ENCODE measurements at places on chromosomes 13 and 19. TPM values are rescaled to one million over a fixed set of nuclear protein-coding genes. Genes with fewer than 3 reads are reported as not detected.

- H3K4me1 ChIP-seq: peaks cover 40% of the 10 kb centered on the region
- H3K27me3 ChIP-seq: no peaks in the 10 kb centered on the region
- H3K4me3 ChIP-seq: no peak overlapping the region
- peak overlapping the region; percentile 94 for H3K27ac ChIP-seq
- no peaks in the 10 kb centered on the region for H3K36me3 ChIP-seq
These were observed 26.4 kb upstream of the FAM216B start for GRCh38 chr13:42754801-42755510.

DNA sequence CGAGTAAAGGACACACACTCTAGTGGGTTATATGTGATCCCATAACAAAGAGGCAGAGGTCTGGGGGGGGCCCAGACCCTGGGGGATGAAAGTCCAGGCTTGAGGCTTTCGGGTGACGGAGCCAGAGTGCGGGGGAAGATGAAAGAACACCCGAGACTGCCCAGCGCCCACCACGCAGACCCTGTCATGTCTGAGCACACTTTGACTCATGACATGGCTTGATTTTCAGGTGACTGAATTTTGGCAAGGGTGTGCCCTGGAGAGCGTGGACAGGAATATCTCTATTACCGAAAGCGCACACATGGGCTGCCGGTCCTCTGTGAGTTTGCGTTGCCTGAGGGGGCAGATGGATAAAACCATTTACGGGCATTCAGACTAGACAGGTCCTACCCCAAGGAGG, 192.0 kb upstream of the SOX1 start:
- H3K4me1 ChIP-seq: no peaks in the 10 kb centered on the region
- peaks cover 51% of the 10 kb centered on the region for H3K27me3 ChIP-seq
- no peak overlapping the region for H3K27ac ChIP-seq
- no peak overlapping the region for H3K4me3 ChIP-seq
- no peaks in the 10 kb centered on the region for H3K36me3 ChIP-seq
- no peak for DNase-seq

GRCh38 chr13:74912898-74913297, 569.1 kb downstream of the TBC1D4 start:
- no peaks in the 10 kb centered on the region for H3K27me3 ChIP-seq
- H3K27ac ChIP-seq: no peak overlapping the region
- no peaks in the 10 kb centered on the region for H3K4me1 ChIP-seq
- no peaks in the 10 kb centered on the region for H3K36me3 ChIP-seq
- no peak overlapping the region for H3K4me3 ChIP-seq

- DNase-seq: no peak
- H3K36me3 ChIP-seq: no peaks in the 10 kb centered on the region
- H3K27ac ChIP-seq: no peak overlapping the region
- no peaks in the 10 kb centered on the region for H3K4me1 ChIP-seq
- no peaks in the 10 kb centered on the region for H3K27me3 ChIP-seq
These were observed 22.2 kb downstream of the F2RL3 start for GRCh38 chr19:16911046-16911445.

DNA sequence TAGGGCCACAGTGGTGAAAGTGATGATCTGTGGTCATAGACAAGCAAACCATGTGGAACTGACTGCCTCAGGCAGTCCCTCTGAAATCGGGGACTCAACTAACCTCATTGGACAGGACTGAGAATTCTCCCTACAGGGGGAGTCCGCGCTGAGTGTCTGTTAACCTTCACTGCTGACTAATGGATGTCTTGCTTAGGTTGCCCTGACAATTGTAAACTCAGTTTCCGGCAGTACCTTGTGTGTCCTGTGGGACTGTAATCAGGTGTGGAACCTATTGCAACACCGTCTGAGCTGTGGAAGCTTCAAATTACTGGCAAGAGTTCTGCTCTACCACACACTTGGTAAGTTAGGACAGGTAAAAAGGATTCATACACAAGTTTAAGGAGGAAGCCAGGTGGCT, 21.8 kb downstream of the ZNF77 start:
- no peak for DNase-seq
- no peak overlapping the region for H3K4me3 ChIP-seq
- H3K4me1 ChIP-seq: no peaks in the 10 kb centered on the region

GRCh38 chr13:77868717-77869116, 49.9 kb downstream of the EDNRB start:
- H3K4me1 ChIP-seq: no peaks in the 10 kb centered on the region
- peaks cover 6% of the 10 kb centered on the region for H3K27me3 ChIP-seq
- DNase-seq: no peak
- H3K36me3 ChIP-seq: no peaks in the 10 kb centered on the region
- no peak overlapping the region for H3K4me3 ChIP-seq
- no peak overlapping the region for H3K27ac ChIP-seq

DNA sequence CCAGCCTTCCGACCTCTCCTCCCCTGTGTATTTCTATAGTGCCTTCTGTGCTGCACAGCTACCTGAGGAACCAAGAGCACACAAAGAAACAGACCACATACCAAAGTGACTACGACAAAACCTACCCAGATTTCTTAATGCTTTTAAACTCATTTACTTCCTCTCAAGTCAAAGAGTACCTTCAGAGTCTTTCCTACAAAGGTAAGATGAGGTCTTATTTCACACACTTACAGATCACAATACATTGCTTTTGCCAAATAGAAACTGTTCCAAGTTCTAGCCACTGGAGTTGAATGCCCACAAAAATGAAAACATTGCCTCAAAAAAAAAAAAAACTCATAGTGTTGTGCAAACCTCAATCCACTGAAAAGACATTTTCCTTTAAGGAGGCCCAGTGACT, 36.4 kb downstream of the TEX26 start:
- H3K36me3 ChIP-seq: no peaks in the 10 kb centered on the region
- H3K27ac ChIP-seq: no peak overlapping the region
- H3K4me1 ChIP-seq: peaks cover 12% of the 10 kb centered on the region
- no peak for DNase-seq

DNA sequence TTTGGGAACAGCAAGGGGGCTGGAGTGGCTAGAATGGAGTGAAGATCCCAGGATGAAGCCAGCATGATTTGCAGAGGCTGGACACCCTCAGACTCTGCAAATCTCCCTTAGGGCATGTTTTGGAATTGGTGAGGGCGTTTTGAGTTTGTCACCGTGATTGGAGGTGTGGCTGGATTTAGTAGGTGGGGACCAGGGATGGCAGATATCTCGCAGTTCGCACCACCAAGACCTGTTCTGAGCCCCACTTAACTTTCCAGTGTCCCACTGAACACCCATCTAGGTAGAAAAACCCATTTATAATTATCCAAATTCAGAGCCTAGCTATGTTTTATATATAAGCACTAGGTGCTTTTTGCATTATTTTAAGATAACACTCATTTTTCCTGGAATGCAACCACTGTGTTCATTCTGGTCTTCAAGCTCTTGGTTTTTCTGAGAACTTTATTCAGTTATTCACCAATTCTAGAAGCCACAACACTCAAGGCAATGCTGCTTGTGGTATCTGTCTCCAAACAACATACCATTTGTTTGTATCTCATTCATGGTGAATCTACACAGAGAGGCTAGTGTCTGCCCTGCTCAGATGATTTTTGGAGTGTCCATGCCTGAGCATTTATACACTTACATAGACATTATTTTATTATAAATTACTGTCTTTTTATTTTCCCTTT, 3.0 kb upstream of the NANOS2 start:
- no peak for DNase-seq
- no peak overlapping the region for H3K27ac ChIP-seq
- no peaks in the 10 kb centered on the region for H3K36me3 ChIP-seq
- H3K4me1 ChIP-seq: no peaks in the 10 kb centered on the region

GRCh38 chr19:3151563-3152418, 16.0 kb downstream of the GNA15 start:
- H3K27me3 ChIP-seq: no peaks in the 10 kb centered on the region
- H3K4me3 ChIP-seq: no peak overlapping the region
- no peak overlapping the region for H3K27ac ChIP-seq
- 0 out of 2 replicates have a peak, but pooled peaks cover 2% of the 10 kb centered on the region for H3K36me3 ChIP-seq
- no peak for DNase-seq

- no peak overlapping the region for H3K27ac ChIP-seq
- no peak overlapping the region for H3K4me3 ChIP-seq
- no peaks in the 10 kb centered on the region for H3K36me3 ChIP-seq
- no peaks in the 10 kb centered on the region for H3K27me3 ChIP-seq
These were observed 82.4 kb downstream of the KCTD12 start for GRCh38 chr13:76803831-76804230.

GRCh38 chr13:72757792-72758535, 23.7 kb downstream of the DIS3 start:
- H3K27ac ChIP-seq: no peak overlapping the region
- H3K36me3 ChIP-seq: peaks cover 88% of the 10 kb centered on the region
- H3K4me3 ChIP-seq: no peak overlapping the region
- H3K4me1 ChIP-seq: no peaks in the 10 kb centered on the region
- DNase-seq: no peak
- no peaks in the 10 kb centered on the region for H3K27me3 ChIP-seq

- no peaks in the 10 kb centered on the region for H3K36me3 ChIP-seq
- no peak overlapping the region for H3K27ac ChIP-seq
- H3K27me3 ChIP-seq: 0 out of 2 replicates have a peak, but pooled peaks cover 2% of the 10 kb centered on the region
- H3K4me3 ChIP-seq: no peak overlapping the region
- peaks cover 7% of the 10 kb centered on the region for H3K4me1 ChIP-seq
These were observed 24.3 kb downstream of the NFILZ start for GRCh38 chr19:8654591-8655339.

DNA sequence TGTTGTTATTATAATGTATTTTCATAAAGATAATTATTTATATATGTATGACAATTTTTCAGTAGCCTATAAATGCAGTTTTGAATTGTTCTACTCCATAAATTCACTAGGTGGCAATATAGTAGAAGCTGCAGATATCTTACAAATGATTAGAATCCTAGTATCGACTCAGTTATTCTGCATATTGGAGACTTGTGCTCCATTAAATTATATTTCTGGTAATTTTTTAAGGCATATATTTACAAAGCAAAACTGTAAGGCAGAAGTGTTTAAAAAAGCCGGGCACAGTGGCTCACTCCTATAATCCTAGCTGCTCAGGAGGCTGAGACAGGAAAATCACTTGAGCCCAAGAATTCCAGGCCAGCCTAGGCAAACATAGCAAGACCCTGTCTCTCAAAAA, 58.7 kb downstream of the DPY19L3 start:
- H3K27me3 ChIP-seq: no peaks in the 10 kb centered on the region
- H3K36me3 ChIP-seq: peaks cover 7% of the 10 kb centered on the region
- no peak overlapping the region for H3K27ac ChIP-seq
- no peaks in the 10 kb centered on the region for H3K4me1 ChIP-seq

DNA sequence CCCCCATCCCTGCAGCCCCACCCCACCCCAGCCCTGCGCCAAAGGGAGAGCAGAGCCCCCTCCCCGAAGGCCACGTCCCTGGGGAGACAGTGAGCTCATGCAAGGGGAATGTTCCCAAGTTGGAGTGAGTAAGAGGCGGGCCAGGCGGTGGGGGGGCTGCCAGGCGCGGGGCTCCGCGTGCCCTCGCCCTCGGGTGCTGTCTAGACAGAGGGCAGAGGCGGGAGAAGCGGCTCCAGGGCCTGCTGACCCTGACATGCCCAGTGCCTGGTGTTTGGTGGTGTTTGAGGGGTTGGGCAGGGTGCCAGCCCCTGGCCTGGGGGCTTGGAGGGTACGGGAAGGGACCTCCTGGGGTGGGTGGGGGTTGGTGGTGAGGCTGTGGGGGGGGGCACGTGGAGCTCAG, 1.0 kb downstream of the FSTL3 start:
- H3K27me3 ChIP-seq: no peaks in the 10 kb centered on the region
- peaks cover 46% of the 10 kb centered on the region for H3K4me1 ChIP-seq

- no peak for DNase-seq
- H3K4me3 ChIP-seq: no peak overlapping the region
- peaks cover 35% of the 10 kb centered on the region for H3K4me1 ChIP-seq
- no peak overlapping the region for H3K27ac ChIP-seq
These were observed 1.2 kb upstream of the CHMP2A start for GRCh38 chr19:58555920-58556621.

DNA sequence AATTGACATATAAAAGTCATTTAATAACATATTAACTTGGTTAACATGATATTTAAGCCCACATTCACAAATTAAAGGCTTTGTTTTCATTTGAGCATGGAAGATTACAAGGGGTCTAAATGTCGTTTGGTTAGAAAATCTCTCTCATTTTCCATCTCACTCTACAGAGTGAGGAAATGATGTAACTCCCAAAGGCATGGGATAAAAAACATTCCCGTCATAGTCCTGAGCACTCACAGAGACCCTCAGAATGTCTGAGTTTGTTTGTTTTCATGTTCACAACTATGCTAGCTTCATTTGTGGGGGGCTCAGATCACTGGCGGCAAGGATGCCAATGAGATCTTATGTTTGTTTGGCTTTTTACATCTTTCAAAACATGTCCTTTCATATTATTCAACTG, 307.5 kb downstream of the TBC1D4 start:
- H3K36me3 ChIP-seq: no peaks in the 10 kb centered on the region
- H3K27ac ChIP-seq: peak overlapping the region; percentile 58
- no peak overlapping the region for H3K4me3 ChIP-seq
- H3K4me1 ChIP-seq: peaks cover 13% of the 10 kb centered on the region
- DNase-seq: no peak

- H3K27me3 ChIP-seq: peaks cover 5% of the 10 kb centered on the region
- H3K36me3 ChIP-seq: 0 out of 2 replicates have a peak, but pooled peaks cover 4% of the 10 kb centered on the region
- H3K27ac ChIP-seq: peak overlapping the region; percentile 88
- H3K4me1 ChIP-seq: peaks cover 11% of the 10 kb centered on the region
- peak; percentile 62 for DNase-seq
These were observed 4.7 kb downstream of the MAB21L1 start for GRCh38 chr13:35471706-35472322.

DNA sequence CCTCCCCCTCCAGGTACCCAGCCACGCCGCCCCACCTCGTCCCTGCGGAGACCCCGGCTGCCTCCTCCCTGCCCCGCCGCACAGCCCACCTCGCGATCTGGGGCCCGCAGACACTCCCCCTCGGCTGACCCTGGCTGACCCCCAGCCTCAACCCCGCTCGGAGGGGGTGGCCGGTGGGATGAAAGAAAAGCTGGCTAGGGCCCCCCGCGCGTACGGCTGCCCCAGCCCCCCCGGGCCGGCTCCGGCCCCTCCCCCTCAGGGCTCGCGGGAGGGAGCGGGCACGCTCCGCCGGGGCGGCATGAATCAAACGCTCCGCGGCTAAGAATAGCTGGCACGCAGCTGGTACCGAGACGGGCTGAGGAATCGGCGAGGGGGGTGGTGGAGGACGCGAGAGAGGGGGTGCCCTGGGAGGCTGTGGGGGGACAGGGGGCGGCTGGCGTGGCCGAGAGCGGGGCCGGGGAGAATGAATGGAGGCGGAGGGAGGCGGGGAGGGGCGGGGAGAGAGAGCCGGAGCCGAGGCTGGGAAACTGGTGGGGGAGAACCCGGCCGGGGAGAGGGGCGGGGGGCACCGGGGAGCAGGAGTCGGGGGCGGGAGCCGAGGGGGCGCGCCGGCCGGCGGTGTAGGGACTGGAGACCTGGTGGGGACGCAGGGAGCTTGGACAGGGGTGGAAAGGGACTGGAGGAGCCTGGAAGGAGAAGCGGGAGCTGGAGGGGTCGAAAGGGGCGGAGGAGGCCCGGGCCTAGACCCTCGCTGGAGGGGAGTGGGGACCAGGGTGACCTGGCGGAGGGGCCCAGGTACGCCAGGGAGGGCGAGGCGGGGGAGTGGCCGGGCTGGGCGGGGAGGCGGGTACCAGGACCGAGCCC, 1.1 kb downstream of the SHANK1 start:
- no peak overlapping the region for H3K27ac ChIP-seq
- H3K36me3 ChIP-seq: no peaks in the 10 kb centered on the region
- H3K4me3 ChIP-seq: no peak overlapping the region
- peaks cover 39% of the 10 kb centered on the region for H3K27me3 ChIP-seq

Gene FPR1
- total RNA-seq: not detected

Gene SYT3
- not detected for total RNA-seq

All from SJSA1 (cell line).